Stomach (tissue), 19 donors: ENCODE measurements at places on chromosomes 2 and 18.
A peak's percentile ranks its signal among the peaks of the same experiment; 100 is the strongest.

- DNase-seq: no peak
Measured at GRCh38 chr18:6366776-6367175, 47.9 kb downstream of the L3MBTL4 start.

- DNase-seq: no peak
Measured at GRCh38 chr2:139992078-139992477, 1211.9 kb upstream of the NXPH2 start.

- DNase-seq: no peak
Measured at GRCh38 chr2:112733456-112733855, 12.6 kb downstream of the NT5DC4 start.

DNA sequence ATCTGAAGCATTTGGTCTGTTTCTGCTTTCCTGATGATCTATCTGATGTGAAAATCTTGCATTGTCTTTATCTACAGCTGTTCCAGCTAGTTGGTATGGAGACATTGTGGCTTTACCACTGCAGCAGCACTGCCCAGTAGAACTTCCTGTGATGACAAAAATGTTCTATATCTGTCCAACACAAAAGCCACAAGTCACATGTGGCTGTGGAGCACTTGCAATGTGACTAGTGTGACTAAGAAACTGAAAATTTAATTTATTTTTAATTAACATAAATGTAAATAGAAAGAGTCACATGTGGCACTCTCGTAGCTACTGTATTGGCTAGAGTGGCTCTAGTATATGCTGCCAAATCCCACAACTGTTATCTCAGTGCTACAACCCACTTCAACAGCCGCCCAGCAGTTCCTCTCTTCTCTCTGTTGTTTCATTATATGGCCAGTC is 425.7 kb downstream of the SETBP1 start:
- DNase-seq: no peak

DNA sequence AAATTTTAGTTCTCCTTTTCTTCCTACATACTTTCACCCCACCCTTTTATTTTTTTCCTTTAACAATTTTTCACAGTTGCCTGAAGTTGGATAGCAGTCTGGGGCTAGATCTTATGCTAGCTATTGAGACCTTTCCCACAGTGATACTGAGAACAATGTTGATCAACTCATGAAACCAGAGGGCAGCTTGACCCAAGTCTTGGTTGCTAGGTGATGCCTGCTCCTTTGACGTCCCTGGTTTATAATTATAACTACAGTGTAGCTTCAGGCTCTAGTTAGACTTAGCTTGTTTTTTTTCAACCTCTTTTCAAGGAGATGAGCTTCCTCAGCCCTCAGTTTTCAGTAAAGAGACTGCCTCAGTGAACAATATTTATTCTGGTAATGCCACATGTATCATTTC is 648.5 kb downstream of the IRS1 start:
- peak; percentile 24 for DNase-seq

- no peak for DNase-seq
Measured at GRCh38 chr2:204299766-204300165, 245.5 kb upstream of the PARD3B start.

- DNase-seq: no peak
Measured at GRCh38 chr18:9513971-9514512, 38.7 kb downstream of the RALBP1 start.

DNA sequence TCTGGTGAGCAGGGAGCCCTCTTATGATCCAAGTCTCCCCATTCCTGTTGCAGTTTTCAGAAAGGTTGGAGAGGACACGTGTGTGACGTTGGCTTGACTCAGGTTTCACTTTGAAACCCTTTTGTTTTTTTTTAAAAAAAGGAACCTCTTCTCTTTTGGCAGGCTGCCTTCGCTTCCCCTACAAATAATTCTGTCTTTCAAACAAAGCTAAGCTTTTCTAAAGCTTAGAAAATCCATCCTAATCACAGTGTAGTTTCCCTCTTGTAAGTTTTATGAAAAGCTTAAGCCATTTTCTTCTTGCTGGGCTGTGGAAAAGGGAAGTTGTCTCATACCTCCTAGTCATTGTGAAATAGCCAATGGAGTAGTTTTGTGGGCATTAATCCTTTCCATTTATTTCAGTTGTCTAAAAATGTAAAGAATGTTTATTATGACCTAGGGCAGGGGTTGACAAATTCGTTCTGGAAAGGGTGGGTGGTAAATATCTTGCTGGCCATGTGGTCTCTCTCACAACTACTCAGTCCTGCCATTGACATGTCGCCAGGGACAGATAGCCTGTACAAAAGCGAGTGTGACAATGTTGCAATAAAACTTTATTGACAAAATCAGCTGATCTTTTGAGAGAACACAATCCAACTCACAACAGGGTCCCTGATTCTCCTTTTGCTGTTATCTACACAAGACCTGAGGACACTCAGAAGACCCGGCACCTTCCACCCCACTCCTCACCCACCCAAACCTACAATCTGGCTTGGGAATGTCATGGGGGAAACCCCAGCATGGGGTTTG is 878.8 kb downstream of the RNF144A start:
- DNase-seq: no peak

GRCh38 chr2:226618875-226619605 is 180.6 kb downstream of the IRS1 start:
- peak; percentile 75 for DNase-seq

DNA sequence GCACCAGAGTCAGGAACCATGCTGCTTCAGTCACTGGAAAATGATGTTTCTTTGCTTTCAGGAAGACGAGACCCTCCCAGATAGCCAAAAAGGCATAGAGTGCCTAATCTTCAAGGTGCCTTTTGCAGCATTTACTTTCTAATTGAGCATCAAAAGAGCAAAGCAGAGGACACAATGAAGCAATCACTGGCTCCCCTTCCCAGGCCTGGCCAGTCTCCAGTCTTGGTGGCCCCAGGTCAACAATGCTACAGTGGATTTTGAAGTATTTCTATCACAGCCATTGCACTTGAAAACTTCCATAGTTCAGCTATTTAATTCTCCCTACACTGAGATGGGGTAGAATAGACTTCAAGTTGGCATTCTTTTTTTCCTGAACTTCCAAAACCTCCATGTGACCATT is 15.4 kb downstream of the ZBTB7C start:
- DNase-seq: no peak

- DNase-seq: no peak
Measured at GRCh38 chr2:138423745-138424144, 77.8 kb upstream of the SPOPL start.

- DNase-seq: no peak
Measured at GRCh38 chr18:28062443-28062842, 114.5 kb downstream of the CDH2 start.

- DNase-seq: no peak
Measured at GRCh38 chr2:179195141-179195540, 69.5 kb downstream of the SESTD1 start.

GRCh38 chr18:31702449-31702848 is 18.1 kb upstream of the B4GALT6 start:
- no peak for DNase-seq

DNA sequence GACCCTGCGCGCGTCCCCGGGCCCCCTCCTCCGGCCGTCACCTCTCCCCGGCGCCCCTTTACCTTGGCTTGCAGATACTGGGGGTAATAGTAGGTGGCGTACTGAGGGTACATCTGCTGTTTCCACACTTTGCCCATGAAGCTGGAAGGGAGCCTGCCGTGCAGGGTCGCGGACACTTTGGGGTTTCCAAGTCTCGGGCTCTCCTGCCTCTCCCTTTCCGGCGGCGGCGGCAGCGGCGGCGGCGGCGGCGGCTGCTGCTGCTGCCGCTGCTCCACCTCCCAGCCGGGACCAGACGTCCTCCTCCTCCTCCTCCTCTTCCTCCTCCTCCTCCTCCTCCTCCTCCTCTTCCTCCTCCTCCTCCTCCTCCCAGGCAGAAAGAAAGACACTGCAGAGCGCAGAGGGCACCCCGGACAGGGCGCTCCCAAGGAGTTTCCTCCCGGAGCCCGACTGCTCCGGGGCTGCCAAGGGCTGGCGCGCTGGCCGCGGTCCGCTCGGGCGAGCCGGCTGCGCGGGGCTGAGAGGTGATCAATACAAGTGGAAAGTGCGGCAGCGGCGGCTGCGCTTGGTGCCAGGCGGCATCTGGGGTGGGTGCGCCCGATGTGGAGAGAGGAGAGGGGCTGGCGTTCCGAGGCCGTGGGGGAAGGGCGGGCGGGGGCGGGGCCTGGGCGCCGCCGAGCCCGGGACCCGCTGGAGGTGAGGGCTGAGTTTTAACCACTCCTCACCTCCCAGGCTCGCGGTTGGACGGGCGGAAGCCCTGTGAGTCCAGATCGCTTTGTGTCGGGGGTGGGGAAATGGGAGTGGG is at the start of gene RBMS1:
Gene RBMS1, minus strand, starts transcription at position 581 of the 802 bp plus-strand sequence. Its CDS starts 444 bp downstream, at position 137.
- DNase-seq: peak; percentile 54

DNA sequence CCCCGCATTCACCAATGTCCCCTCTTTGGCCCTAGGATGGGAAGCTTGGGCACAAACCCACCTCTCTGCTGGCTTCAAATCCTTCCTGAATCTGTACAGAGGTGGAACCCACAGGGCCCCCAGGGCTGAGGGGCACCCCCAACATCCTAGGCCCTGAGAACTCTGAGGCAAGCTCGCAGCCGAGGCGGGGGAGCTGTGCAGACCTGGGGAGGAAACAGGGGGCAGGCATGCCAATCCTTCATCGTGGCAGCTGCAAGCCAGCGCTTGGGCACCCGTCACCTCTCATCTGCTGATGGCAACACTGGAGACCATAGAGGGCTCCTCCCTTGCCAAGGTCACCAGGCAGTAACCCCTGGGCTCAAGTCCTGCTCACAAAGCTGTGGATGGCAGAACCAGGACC is 10.8 kb downstream of the ECEL1 start:
- DNase-seq: no peak

- no peak for DNase-seq
Measured at GRCh38 chr2:157938556-157938955, 62.4 kb upstream of the ACVR1 start.

- no peak for DNase-seq
Measured at GRCh38 chr2:62176801-62177200, 19.1 kb upstream of the B3GNT2 start.

DNA sequence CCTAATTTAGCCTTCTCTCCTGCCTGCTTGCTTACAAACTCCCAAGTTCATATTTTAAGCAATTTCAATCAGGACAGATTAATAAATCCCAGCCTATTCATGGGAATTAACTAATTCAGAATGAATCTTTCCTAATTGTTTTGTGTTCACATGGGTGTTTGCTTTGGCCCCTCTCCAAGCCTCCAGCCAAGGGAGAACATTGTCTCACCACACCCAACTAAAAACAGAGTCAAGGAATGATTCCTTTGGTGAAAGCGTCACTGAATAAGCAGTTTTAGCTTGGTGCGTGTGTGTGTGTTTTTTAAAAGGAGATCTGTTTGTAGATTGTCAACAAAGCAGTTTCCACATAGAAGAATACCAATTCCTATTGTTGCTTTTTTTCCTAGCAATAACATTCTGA is 43.0 kb upstream of the DSG1 start:
- DNase-seq: peak; percentile 68

DNA sequence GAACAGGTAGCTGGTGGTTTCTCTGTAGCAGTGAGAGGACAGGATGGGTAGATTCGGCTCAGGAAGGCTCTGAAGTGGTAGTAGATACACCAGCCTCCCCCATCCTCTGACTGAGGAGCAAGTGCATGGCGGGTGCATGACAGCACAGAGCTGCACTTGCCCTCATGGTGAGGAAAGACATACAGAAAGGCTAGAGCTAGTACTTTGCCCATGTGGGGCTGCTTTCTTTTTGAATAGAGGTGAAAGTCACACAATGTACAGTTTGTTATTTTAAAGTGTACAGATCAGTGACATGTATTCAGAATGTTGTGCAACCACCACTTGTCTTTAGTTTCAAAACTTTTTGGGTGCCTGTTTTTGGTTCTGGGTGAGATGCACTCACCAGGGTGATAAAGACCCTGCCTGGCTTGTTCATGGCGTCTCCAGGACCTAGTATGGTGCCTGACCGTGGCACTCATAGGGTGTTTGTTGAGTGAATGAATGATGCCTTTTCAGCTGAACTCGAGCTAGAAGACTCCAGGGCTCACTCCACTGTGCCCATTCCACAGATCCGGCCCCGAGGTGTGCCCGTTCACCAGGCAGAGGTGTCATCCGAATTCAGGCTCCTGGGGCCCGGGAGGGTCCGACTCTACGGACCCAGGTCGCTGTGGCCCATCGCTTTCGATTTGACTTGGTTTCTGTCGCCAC is 421 bp upstream of the VAMP5 start:
- DNase-seq: no peak

DNA sequence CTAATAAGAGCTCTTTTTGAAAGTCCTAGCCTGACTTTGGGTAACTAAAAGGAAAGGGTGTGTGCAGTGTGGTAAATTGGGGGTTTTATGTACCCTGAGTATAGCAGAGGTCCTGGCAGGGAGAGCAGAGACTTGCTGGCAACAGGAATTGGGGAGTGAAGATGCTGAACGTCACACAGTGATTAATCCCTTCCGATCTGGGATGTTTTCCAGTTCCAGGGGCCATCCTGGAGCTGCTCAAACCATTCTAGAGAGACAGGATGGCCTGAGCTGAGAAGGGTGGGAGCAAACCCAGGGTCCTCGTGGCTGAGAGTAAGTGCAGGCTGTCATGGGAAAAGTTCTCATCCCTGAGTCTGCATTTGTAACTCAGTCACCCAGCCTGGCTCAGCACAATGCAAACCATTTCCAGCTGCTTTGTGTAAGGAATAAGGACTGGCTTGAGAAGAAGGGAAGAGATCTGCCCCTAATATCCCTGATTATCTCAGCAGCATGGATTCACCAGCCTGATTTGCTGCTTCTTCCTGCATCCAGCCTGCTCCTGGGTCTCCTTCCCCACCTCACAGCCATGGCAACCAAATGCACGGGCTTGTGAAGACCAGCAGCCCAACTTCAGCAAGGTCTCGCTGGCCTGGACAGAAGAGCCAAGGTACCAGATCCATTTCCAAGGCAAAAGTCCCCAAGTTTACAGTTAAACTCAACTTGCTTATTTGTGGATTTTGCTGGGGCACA is 47.1 kb upstream of the CELF4 start:
- peak; percentile 62 for DNase-seq

- DNase-seq: peak; percentile 92
Measured at GRCh38 chr2:120820263-120820952, 84.7 kb downstream of the GLI2 start.

DNA sequence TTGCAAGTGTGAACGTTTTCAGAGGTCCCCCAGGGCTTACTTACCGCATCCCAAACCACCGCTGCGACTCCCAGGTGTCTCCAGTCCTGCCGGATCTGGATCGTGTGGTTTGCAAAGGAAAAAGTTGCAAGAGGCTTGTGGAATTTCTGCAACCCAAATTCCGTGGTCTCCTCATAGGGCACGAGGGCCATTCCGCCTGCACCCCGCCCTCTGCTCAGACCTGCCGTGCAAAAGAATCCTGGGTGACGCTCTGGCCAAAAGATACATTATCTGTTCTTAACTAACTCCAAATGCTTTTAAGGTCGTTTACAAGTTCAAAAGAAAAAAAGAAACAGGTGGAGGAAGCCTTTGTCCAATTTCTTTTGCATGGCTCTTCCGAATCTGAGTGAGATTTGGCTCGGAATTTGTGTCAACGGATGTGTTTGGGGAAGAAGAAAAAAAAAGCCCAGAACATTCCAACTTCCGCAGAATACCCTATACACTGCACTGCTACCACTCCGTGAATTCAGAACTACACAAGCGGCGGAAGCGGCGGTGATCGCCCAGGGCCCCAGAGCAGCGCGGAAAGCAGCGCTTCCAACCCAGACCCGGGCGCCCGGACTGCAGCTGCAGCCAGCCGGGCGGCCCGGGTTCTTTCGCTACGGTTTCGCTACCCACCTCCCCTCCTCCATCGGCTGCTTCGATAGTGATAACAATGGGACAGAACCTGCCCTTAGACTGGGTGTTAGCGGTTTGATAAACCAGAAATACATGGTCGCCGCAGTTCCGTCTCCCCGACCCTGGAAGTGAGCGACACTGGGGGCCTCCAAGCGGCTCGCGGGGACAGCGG is 795 bp downstream of the METTL21A start:
- peak; percentile 77 for DNase-seq

GRCh38 chr2:234521536-234521935 is 24.7 kb upstream of the ARL4C start:
- DNase-seq: no peak

- peak; percentile 94 for DNase-seq
Measured at GRCh38 chr18:812376-813171, 532 bp upstream of the YES1 start.
